ENCODE measurements at places on chromosomes 1 and 21.
A peak's percentile ranks its signal among the peaks of the same experiment; 100 is the strongest.

- no peak for DNase-seq
Observed at GRCh38 chr1:22712502-22713271, 2.0 kb downstream of the EPHB2 start.

- no peak for DNase-seq
Observed at GRCh38 chr1:32274646-32275340, 17.1 kb upstream of the HDAC1 start.

- DNase-seq, result no peak
Observed at GRCh38 chr1:94531664-94532063, 9.9 kb downstream of the F3 start.

DNA sequence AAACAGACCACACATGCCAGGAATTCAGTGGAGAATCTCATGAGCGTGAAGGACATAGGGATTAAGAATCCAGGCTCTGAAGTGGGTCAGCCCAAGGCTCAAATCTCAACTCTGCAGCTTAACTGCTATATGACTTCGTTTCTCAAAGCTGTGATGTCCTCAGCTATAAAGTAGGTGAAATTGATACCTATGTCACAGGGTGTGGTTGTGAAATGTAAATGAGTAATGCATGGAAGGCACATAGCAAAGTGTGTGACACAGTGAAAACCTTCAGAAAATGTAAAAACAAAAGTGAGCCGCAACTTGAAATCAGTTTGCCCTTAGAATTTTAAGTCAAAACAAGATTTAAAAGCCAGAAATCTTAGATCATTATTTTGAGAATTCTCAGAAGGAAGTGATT is 145.7 kb upstream of the PRMT6 start:
- DNase-seq, result no peak

DNA sequence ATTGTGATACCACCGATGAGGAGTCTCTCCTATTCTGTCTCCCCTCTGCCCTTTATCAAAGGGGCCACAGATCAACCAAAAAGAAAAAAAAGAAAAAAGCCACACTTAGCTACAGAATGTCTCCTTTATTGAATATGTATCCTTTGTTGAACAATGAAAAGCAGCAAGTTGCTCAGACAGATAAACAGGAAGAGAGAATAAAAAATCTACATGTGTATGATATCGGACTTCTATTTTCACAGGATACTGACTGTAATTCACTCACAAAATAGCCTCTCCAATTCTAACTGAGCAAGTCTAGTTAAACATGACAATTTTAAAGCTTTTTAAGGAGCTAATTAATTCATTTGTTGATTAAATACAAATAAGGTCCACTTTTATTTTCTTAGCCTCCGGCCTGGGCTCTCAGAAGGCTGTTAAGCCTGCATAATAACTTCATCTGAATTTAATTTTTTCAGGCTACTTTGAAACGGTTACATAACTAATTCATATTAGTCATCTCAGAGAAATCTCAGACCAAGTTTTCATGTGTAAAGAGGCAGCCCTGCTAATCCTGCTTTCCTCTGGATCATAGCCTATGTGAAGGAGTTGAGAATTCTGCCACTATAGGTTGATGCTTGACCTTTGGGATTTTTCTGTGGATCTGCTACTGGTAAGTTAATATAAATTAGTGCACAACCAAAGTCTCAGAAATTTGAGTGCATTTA is 304.1 kb upstream of the NR5A2 start:
- DNase-seq, result peak; percentile 51

- peak; percentile 29 for DNase-seq
Observed at GRCh38 chr1:55519937-55520683, 304.9 kb upstream of the USP24 start.

DNA sequence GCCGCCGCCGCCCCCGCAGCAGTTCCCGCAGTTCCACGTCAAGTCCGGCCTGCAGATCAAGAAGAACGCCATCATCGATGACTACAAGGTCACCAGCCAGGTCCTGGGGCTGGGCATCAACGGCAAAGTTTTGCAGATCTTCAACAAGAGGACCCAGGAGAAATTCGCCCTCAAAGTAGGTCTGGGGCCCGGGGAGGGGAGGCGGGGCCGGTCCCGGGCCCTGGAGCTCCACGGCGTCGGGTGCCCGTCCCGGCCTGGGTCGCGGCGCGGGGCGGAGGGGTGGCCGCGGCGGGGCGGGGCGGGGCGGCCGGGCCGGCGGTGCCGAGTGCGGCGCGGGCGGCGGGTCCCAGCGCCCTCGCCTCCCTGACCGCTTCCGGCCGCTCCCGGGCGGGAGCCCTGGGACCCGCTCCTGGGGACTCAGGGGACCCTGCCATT is 646 bp downstream of the MAPKAPK2 start:
- DNase-seq, result no peak

DNA sequence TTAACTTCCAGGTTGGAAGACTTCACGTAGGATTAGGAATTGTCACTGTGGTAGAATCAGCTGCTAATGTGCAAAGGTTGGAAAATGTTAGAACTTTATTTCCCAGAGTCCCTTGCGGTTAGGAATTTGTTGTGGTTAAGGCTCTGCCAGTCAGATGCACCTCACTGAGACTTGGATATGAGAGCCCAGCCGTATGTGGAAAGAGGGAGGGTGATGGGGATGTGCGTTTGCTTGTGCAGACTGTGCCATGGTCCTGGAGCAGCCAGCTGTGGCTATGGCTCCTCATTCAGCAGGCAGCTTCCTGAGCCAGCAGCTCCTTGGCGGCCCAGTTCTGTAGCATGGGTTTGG is 12.5 kb downstream of the S100A10 start:
- DNase-seq, result peak; percentile 89

GRCh38 chr1:241356519-241357365 is at the start of gene RGS7:
Gene RGS7 (minus strand): TSS chr1:241357205.
- DNase-seq, result peak; percentile 6

- DNase-seq, result no peak
Observed at GRCh38 chr1:24859063-24860010, 70.7 kb downstream of the RUNX3 start.

- peak; percentile 73 for DNase-seq
Observed at GRCh38 chr1:184329962-184330868, 56.6 kb upstream of the C1orf21 start.

- no peak for DNase-seq
Observed at GRCh38 chr1:179757933-179758332, 14.8 kb downstream of the FAM163A start.

DNA sequence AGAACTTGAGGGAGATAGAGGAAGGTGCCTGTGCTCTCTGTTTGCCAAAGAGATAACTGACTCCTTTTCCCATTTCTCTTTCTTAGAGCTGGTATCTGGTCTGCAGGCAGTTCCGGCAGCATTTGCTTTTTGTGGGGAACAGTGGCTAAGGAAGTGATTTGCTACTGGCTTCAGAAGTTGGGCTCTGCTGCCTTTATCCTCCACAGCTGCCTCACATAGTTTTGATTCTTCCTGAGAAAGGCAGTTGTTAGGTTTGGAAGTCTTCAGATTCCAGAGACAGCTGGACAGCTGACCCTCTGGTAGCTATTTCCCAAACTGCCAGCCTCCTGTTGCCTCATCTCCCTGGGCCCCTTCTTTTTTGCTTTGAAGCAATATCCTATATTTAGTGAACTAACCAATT is 62.6 kb upstream of the MACF1 start:
- DNase-seq, result no peak

GRCh38 chr1:57131701-57132394 is 166.0 kb upstream of the C8B start:
- no peak for DNase-seq

- DNase-seq, result peak; percentile 88
Observed at GRCh38 chr1:172398970-172399755, 21.3 kb upstream of the C1orf105 start.

- DNase-seq, result no peak
Observed at GRCh38 chr1:100302739-100303138, 36.7 kb downstream of the RTCA start.

GRCh38 chr1:175802407-175803123 is 59.2 kb upstream of the TNR start:
- DNase-seq, result no peak

- peak; percentile 4 for DNase-seq
Observed at GRCh38 chr1:235516862-235517446, 12.7 kb upstream of the B3GALNT2 start.

DNA sequence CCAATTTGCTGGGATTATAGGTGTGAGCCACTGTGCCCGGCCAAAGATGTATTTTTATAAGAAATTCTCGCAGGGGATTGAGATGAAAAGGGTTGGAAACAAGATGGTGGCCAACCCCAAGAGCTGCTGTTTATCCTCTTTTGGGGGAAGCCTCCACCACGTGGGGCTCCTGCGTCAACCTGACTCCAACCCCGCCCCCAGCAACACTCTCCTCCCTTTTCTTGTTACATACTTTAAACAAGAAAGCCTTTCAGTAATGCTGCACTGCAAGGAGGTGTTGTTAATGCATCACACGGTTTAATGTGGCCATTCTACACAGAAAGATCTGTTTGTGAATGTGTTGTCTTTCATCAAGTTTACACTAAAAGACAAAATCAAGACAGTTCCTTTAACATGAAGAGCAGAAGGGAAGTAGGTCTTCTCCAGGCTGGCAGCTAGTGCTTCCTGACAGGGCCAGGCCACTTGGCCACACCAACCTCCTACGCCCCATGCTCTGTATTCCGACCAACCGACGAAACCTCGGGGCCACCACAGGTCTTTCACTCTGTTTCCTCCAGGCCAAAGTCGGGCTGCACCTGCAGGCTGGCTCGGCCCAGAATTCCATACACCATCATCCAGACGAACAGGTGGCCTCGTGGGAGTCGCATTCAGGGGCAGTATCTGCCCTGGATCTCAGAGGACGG is 25.9 kb downstream of the C2CD2 start:
- DNase-seq, result no peak

DNA sequence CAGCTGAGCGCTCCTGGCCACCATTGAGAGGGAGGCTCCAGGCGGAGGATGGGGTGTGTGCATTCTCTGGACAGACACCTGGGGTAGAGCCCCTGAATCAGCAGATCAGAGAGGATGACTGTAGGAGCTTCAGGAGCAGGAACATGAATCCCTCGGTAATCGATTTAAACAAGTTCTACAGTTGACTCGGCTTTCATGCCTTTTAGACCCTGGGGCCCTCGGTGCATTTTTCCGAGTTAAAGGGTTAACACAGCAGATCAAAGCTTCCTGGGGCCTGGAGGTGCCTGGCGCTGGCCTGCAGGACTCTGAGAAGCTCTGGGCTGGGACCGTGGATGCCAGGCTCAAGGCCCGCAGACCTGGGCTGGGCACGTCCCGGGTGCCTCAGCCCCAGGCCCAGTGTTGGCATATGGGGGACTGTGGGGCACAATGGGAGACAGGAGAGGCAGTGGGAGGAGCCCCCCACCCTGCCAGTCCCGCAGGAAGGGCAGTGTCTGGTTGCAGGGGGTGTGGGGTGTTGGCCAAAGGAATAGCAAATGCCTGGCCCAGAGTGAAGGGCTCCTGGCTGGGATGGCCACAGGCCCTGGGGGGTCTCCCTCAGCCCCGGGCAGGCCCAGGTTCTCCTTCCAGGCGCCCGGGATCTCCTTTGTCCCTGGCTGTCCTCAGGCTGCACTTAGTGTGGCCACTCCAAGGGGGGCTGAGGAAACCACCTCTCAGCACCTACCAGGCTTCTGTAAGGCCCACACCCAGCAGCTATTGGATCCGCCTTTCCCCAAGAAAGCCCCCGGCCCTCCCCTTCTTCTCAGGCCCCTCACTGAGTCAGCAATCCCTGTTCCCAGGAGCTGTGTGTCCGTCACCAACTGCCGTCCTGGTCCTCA is 40.1 kb downstream of the SLX9 start:
- DNase-seq, result no peak

DNA sequence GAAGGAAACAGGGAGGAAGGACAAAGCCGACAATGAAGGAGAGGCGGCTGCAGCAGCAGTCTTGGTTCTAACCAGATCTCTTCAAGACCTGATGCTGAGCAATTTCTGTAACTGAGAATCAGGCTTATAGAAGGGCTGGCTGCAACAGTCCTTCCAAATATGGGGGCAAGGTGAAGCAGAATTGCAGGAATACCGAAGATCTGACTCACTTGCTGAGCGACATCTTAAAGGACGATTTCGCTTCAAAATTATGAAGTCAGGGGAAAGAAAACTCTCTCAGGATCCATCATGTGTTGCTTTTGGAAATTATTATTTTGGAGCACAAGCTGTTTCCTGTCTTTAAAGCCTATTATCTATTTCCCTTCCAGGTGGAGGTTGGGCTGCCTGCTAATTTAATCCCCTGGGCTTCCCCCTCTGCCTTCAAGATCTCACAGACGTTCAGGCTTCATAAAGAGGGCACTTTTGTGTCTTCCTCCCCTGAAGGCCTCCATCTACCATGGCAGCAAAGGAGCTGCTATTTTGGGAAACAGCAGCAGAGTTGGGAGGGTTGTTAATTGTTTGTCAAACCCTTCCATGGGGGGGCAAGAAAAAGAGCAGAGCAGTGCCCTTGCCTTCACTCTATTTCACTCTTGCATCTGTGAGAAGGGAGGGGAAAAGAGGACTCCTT is 10.8 kb upstream of the IER5 start:
- DNase-seq, result no peak

GRCh38 chr1:226637147-226637935 is 88.8 kb downstream of the STUM start:
- no peak for DNase-seq

DNA sequence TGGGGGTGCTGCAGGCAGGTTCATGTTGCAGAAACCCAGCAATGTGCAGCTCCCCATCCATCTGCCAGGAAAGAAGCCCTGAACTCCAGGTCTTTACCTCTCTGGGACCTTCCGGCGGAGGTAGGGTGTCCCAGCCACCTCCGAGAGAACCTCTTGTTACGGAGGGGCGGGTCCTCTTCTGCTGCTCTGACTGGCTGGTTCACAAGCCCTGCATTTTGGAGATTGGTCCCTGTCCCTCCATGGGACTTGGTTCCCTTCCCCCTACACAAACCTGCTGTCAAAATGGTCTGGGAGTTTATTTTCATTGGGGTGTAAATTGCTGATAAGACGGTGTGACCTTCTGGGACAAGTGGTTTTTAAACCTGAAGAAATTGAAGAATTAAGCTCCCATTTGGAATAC is 8.0 kb upstream of the CELSR2 start:
- no peak for DNase-seq

DNA sequence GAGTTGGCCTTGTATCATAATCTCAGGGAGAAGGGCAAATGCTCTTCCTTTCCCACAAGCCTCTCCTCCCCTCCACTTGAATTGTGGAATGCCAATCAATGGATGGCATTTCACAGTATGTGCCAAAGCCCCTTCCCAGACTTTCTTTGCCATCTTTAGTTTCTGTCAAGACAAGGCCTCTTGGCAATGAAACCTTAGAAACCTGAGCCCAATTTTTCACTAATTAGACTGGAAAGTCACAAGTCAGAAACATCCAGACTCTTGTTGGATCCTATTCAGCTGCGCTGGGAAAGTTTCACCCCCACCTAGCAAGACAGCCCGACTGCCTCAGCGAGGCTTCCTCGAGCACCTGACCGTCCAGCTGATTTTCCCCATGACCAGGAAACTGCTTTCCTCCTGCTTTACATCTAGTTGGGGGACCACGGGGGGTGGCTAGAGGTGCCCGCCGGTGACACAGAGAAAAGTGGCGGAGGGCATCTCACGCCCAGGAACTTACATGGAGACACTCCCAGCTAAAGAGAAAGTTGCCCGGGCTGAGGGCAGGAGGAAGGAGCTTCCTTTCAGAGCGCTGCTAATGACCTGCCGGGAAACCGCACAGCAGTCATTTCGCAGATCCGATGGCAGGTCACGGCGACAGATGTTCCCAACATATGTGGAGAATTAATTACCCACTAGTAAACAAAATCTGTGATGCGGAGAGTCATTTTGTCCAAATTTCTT is 302.6 kb upstream of the RRP15 start:
- DNase-seq, result no peak

Data from renal cortical epithelial cell (primary cell).